CD8-positive, alpha-beta memory T cell (primary cell): ENCODE measurements at places on chromosomes 5 and 9. TPM values are rescaled to one million over a fixed set of nuclear protein-coding genes. Genes with fewer than 3 reads are reported as not detected.

TXNDC8 gene
- not detected for polyA plus RNA-seq

ADAMTSL1 gene
- polyA plus RNA-seq: not detected

PCDHB11 gene
- polyA plus RNA-seq: not detected

GRCh38 chr5:997711-998110, 10.9 kb upstream of the NKD2 start:
- no peak for DNase-seq

DNA sequence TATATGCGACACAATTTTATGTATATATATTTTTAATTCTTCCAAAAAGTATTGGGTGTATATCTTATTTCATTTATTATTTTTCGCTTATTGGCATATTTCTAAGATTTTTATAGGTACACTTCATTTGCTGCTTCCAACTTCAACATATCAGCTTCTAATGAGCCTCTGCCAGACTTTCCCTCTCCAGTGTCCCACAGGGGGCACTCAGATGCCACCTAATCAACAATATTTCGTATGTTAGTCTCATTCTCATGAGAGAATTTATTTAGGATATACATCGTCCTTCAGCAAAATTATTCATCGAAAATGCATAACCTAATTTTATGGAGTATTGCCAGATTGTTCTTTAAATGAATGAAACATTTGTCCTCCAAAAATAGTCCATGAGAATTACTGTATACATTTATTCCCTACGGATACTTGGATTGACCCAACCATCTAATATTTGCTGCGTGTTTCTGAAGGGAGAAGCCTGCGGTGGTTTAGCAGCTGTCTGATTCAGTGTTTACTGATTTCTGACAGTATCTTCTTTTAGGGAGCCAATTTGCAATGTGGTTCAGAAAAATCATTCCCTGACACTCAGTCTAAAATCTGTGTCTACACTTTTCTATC, 100.6 kb upstream of the SELENOP start:
- DNase-seq: peak; percentile 57

DNA sequence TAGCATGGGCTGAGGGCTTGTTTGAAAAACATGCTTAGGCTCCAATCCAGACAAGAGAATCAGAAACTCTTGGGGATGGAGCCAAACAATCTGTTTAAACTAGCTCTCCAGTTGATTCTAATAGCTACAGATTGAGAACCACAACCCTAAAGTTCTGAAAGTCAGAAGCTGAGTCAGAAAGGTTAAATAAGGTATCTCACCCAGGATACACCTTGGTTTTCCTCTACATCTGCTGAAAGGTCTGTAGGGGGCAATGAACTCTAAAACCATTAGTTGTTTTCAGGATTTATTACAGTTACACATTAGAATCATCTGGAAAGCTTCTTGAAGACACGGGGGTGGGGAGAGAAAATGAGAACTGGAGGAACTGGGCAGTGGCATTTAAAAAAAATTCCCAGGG, 5.7 kb downstream of the GFM2 start:
- no peak for DNase-seq

- DNase-seq: no peak
These were observed 52.6 kb upstream of the KLF9 start for GRCh38 chr9:70466976-70467561.

GRCh38 chr5:151150471-151151262, 6.9 kb downstream of the ANXA6 start:
- DNase-seq: peak; percentile 58

DNA sequence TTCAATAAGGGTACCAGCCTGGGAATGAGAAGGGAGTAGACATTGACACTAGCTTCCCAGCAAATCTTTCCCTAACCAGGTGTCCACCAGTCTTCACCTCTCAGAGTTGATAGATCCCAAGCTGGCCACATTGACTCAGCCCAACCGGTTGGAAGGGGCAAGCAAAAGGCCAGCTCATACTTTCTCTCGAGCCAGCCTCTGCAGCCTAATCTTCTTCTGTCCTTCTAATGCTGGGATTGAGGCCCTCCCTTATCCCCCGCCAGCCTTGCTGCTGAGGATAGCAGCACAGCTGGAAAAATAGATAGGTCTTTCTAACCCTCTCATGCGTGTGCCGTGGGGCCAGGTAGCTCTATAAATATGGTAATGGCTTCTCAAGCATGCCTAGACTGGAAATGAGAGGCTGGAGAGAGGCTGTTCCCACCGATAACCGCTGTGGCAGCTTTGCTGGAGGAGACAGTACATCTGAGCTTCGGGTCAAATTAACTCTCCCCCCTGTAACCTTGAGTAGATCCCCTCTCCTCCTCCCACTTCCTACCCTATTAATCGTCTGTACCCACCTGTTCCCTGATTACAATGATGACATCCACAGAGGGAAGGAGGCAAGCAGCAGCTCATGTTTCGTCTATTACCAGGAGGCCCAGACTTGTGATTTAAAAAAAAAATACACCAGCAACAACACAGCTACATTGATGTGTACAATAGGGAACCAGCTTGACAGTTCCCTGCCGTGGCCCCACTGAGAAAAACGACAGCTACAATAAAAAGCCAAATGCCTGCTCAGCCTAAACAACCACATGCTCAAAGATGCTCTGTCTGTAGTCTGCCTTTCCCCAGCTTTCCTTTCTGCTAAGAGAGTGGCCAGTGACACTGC, 219.9 kb upstream of the BRINP1 start:
- DNase-seq: no peak
